ENCODE measurements at places on chromosomes 11 and 22.

- no peak for DNase-seq
Observed at GRCh38 chr11:40337118-40337517, 1122.3 kb downstream of the LRRC4C start.

DNA sequence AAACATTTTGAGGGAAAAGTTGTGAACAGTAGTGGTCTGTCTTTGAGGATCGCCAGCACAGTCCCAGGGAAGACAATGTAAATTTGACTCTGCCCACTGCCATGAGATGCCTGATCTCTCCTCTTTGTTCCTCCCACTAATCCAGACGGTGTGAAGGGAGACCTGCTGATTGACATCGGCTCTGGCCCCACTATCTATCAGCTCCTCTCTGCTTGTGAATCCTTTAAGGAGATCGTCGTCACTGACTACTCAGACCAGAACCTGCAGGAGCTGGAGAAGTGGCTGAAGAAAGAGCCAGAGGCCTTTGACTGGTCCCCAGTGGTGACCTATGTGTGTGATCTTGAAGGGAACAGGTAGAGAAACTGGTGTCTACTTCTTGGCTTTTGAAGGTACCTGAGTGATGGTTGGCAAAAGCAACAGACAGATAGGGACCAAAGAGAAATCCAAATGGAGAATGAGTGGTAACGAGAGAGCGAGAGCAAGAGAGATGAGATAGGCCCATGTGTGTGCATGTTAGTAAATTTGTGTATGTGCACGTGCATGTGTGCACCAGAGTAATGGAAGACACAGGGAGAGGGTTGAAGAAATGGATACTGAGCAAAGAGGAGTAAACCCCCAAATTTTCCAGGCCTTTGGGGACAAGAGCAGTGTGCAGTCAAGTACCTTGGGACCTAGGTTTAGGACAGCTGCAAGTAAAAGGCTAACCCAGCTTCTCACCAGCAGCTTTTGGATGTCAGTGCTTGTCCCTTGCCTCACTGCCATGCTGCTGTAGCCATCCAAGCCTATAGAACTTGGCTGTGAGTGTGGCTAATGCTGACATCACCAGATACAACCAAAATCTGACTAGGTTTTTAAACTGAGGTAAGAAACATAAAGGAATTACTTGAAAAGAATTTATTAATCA lies 1.9 kb downstream of the NNMT start:
- DNase-seq = no peak

DNA sequence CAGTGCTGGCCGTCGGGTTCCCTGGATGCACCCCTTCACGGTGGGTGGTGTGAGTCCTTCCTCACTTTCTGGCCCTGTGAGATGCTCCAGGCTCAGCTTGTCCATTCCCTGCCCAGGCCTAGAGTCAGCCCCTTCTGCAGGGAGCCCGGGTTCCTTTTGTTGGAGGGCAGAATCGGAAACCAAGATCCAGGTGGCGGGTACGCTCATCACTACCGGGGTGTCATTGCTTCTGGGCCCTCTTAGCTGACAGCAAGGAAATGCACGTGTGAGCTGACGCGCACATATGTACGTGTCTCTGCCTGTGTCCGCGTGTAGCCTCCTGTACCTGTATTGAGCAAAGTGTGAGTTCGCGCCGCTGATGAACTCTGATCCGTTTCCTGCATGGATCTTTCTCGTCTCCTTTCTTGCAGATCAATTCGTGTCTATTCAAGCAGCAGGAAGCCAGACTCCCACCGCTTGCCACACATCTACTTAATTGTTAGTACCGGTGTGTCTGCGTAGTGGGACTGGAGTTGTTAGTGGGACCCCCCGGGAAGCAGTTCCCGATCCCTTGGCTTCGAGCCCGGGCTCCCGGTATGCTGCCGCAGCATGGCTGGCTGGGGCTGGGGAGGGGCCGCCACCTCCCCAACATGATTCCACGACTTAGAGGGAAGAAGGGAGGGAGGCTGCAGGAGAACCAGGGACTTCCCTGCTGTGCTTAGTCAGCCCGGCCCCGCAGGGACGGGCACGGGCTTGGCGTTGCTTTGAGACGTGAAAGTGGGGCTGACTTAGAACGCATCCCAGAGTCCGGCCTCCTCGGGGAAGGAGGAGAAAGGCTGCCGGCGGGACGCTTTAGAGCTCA lies 35.9 kb upstream of the GRAMD4 start:
- no peak for DNase-seq

DNA sequence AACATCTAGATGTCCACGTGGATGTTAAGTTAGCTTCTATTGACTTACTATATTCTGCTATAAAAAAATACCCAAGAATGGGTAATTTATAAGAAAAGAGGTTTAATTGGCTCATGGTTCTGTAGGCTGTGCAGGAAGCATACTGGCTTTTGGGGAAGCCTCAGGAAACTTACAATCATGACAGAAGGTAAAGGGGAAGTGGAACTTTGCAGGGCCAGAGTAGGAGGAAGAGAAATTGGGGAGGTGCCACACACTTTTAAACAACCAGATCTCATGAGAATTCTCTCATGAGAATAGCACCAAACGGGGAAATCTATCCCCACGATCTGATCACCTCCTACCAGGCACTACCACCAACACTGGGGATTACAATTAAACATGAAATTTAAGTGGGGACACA lies 689.3 kb downstream of the METTL15 start:
- DNase-seq = no peak

- peak; percentile 86 for DNase-seq
Observed at GRCh38 chr11:36258730-36259360, 30.4 kb downstream of the COMMD9 start.

GRCh38 chr11:99795999-99796398 lies 775.2 kb downstream of the CNTN5 start:
- no peak for DNase-seq

DNA sequence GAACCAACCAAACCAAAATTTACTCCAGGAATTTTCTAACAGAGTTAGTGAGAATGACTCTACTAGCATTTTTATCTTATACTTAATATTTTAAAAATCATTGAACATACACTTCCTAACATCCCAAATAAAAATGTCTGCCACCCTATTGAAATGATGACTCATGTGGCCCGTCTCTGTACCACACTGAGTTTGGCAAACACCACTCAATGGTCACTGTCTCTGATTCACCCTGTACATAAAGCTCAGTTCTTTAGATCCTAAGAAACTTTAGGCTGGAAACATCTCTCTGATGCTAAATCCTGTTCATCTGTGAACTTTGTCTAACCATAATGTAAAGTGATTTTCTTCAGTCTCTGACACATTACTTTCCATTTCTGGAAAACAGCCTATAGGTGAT lies 182.0 kb downstream of the CWF19L2 start:
- no peak for DNase-seq

GRCh38 chr11:103325686-103326069 lies 216.5 kb downstream of the DYNC2H1 start:
- no peak for DNase-seq

DNA sequence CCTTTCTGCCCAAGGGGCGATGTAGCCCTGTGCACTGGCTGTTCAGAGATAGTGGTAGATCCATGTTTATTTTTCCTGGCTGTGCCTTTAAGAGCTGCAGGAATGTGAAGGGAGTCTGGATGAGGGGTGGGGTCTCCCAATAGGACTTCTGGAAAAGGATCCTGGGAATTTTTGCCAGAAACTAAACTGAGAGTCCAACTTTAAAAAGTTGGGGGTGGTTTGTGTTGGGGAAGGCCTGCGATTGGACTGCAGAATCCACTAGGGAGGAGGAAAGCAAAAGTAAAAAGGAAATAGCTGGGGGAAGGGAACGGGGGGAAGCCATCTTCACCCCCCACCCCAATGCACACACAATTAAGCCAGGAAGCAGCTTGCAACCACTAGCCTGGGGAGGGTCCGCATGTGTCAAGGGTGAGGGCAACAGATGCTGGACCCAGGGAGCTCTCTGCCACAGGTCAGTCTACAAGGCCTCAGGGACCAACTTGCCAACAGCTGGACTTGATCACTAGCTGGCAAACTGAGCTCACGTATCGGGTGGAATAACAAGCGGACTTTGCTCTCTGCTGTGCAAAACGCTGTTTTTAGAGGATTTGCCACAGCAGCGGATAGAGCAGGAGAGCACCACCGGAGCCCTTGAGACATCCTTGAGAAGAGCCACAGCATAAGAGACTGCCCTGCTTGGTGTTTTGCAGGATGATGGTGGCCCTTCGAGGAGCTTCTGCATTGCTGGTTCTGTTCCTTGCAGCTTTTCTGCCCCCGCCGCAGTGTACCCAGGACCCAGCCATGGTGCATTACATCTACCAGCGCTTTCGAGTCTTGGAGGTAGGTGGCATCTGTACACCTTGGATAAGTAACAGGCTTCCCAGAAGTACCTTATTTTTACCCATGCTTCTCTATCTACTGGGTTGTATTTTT lies at the start of gene OLFML1:
Gene OLFML1 (plus strand): TSS at position 321 of the 912 bp plus-strand sequence. CDS start 370 bp downstream, at position 691.
- no peak for DNase-seq

- no peak for DNase-seq
Observed at GRCh38 chr11:35012467-35013191, 96.2 kb downstream of the PDHX start.

DNA sequence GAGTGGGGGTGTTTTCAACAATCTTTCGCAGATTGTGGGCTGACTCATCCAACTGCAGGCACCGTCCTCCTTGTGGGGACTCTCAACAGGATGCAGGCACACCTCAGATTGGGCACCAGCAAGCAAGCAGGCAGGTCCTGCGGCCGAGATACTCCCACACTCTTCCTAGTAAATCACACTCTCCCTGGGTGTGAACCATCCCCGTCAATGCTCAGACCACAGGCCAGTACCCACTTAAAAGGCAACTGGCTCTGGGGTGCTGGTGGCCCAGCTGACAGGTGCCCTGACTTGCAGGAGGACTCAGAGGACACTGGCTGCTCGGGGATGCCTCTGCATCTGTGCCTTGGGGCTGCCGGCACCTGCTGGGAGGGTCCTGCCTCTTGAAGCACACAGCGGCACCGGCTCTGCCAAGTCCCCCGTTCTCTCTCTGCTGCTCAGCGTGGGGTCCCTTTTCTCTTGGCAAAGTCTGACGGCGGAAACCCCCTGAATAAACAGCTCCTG lies 282.5 kb downstream of the CTTN start:
- no peak for DNase-seq
